ENCODE measurements at places on chromosomes 2 and 18.

- H3K36me3 ChIP-seq = no peaks in the 10 kb centered on the region
- H3K4me3 ChIP-seq = no peak overlapping the region
- H3K4me1 ChIP-seq = no peaks in the 10 kb centered on the region
- no peaks in the 10 kb centered on the region for H3K27me3 ChIP-seq
Measured at GRCh38 chr2:160695402-160696086, 201.9 kb upstream of the RBMS1 start.

GRCh38 chr2:1973636-1974035, 229.3 kb upstream of the PXDN start:
- H3K27me3 ChIP-seq = peaks cover 3% of the 10 kb centered on the region
- H3K4me1 ChIP-seq = no peaks in the 10 kb centered on the region
- no peak overlapping the region for H3K27ac ChIP-seq

DNA sequence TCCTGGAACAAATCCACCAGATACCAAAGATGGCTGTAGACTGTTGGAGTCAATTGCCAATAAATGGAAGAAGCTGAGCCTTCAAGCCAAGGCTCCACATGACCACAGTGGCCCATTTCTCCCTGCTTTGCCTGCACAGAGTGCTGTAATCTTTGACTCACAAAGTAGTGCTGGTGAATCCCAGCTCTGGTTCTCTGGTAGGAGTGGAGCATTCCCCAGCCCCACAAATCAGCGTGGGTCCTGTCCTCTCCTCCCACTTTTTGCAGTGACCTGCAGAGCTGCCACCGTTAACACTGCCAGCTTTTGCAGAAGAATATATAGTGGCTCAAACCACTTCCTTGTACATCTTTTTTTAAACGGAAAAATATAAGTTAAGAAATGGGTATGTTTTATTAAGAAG, 93.9 kb downstream of the MGAT5 start:
- no peak overlapping the region for H3K27ac ChIP-seq
- no peak overlapping the region for H3K4me3 ChIP-seq
- DNase-seq = no peak
- H3K27me3 ChIP-seq = no peaks in the 10 kb centered on the region
- peaks cover 2% of the 10 kb centered on the region for H3K4me1 ChIP-seq

GRCh38 chr2:187532333-187533120, 21.7 kb downstream of the TFPI start:
- no peaks in the 10 kb centered on the region for H3K27me3 ChIP-seq
- no peak for DNase-seq
- H3K36me3 ChIP-seq = no peaks in the 10 kb centered on the region

DNA sequence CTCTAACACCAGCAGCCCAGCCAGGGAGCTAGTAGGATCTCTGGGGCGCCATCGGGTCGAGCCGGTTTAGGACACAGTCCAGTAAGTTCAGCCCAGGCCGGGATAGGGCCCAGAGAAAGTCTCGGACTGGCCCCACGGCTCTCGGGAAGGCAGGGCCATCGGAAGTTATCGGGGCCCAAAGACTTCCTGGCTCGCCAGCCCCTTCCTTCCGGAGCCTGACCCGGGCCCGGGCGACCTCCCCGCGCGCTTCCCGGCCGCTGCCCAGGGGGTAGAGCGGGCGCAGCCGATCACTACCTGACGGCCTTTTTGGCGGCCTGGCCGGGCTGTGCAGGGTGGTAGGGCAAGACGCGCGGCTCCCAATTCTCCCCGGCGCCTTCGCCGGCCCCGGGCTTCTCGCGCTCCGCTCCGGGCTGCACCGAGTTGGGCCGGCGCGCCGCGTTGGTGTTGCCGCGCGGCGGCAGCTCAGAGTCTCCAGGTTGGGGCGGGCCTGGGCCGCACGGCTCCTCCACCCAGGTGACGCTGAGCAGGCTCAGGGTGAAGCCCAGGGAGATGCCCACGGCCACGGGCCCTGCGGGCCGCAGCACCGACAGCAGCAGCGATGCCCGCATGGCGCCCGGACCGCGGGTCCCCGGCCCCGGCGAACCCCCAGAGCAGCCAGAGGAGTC, 546 bp downstream of the CHPF start:
- H3K36me3 ChIP-seq = no peaks in the 10 kb centered on the region
- peaks cover 15% of the 10 kb centered on the region for H3K27me3 ChIP-seq
- H3K27ac ChIP-seq = peak overlapping the region; percentile 89
- H3K4me3 ChIP-seq = peak overlapping the region; percentile 84
- H3K4me1 ChIP-seq = peaks cover 24% of the 10 kb centered on the region
- DNase-seq = no peak

GRCh38 chr2:133447303-133447702, 121.0 kb downstream of the NCKAP5 start:
- no peaks in the 10 kb centered on the region for H3K36me3 ChIP-seq
- no peaks in the 10 kb centered on the region for H3K4me1 ChIP-seq
- DNase-seq = no peak
- H3K4me3 ChIP-seq = no peak overlapping the region
- no peak overlapping the region for H3K27ac ChIP-seq
- H3K27me3 ChIP-seq = no peaks in the 10 kb centered on the region
